T follicular helper cell (primary cell): ENCODE measurements at places on chromosomes 6 and 20.

GRCh38 chr20:46122516-46123481, 4.7 kb downstream of the CD40 start:
- DNase-seq: no peak

GRCh38 chr20:53899351-53900167, 170.8 kb downstream of the BCAS1 start:
- peak; percentile 34 for DNase-seq

DNA sequence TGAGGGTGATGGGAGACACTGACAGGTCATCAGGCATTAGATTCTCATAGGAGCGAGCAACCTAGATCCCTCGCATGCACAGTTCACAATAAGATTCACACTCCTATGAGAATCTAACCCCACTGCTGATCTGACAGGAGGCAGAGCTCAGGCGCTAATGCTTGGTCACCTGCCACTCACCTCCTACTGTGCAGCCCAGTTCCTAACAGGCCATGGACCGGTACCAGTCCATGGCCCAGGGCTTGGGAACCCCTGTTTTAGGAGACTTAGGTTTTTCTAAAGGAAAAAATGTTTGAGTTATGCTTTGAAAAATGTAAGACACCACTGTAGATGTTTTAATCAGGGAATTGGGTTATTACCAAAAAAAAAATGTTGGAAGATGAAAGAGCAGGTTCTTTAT, 6.7 kb downstream of the HLA-E start:
- no peak for DNase-seq

DNA sequence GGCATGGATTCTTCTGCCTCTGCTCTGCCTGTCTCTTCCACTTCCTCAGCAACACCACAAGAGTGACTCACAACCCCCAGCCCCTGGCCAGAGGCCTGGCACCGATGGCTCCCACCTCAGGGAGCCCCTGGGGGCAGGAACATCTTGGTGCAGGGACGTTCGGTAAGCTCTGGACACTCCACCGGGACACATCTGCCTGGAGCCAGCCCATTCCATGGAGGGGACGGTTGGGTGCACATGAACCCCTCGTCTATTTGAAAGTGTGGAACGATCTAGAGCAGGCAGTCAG, 246.5 kb downstream of the ERMARD start:
- no peak for DNase-seq

DNA sequence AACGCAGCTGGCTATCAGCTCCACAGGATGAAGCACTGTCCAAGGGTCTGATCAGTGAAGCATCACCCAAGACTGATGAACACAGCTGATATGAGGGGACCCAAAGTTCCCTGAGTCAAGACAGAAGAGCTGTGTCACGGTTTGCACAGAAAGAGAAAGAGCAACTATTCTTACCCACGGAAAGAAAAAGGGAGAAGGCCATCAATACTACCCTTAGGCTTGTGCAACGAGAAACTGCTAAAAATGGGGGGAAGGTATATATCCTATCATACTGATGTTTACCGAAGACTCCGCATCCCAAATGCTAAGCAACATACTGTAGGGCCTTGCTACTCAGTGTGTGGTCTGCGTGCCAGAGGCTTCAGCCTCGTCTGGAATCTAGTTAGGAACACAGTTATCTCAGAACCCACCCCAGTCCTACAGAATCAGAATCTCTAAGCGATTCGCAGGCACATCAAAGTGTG, 665 bp downstream of the FASTKD5 start:
- no peak for DNase-seq

- DNase-seq: no peak
Observed at GRCh38 chr20:38973645-38974044, 11.5 kb downstream of the DHX35 start.

GRCh38 chr20:24697411-24697810, 228.0 kb downstream of the SYNDIG1 start:
- no peak for DNase-seq
